Gastrocnemius medialis (tissue), 4 donors: ENCODE measurements at places on chromosomes 6 and 20. TPM values are rescaled to one million over a fixed set of nuclear protein-coding genes. Genes with fewer than 3 reads are reported as not detected.

- no peak for DNase-seq
Measured at GRCh38 chr6:45568626-45569025, 190.9 kb upstream of the SUPT3H start.

DNA sequence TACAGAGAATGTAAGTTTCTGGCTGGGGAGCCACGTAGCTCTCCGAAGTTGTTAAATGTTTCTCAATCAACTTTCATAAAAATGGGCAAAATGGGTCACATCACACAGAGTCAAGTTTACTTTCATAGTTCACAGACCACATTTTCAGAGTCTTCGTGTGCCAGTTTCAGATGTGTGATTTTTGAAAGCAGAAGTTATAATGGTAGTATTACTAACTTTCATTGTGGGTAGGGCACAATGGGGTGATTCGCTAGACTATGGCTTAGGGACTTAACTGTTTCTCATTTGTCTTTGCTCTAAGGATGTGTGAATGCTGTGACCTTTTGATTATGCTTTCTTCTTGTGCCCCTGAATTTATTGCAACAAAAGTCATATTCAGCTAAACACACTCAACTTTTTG lies 109.0 kb upstream of the SUPT3H start:
- no peak for DNase-seq

GRCh38 chr6:169101981-169102380 lies 151.7 kb downstream of the THBS2 start:
- DNase-seq, result no peak

GRCh38 chr20:38550274-38550673 lies 30.7 kb upstream of the ADIG start:
- no peak for DNase-seq

GRCh38 chr6:128305228-128305627 lies 215.2 kb downstream of the PTPRK start:
- DNase-seq, result no peak

DNA sequence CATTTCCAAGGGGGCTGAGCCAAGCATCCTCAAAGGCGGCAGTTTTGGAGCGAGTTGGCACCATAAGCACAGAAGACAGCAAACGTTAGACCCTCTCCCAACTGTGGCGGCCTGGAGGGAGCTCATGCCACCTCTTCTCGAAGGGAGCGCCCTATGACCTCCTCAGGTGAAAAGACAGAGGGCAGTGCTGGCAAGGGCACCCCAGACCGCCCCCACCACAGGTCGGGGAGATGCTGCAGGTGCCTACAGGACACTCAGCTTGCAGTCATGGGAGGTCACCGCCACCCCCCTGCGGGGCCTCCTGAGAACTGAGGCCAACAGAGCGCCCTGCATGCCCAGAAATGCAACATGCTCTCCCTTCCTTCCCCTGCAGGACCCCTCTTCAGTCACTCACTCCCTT lies 45.1 kb upstream of the BHLHE23 start:
- no peak for DNase-seq

GRCh38 chr6:130680116-130680515 lies 147.1 kb upstream of the SMLR1 start:
- no peak for DNase-seq

Gene PTCRA
- not detected for total RNA-seq

DNA sequence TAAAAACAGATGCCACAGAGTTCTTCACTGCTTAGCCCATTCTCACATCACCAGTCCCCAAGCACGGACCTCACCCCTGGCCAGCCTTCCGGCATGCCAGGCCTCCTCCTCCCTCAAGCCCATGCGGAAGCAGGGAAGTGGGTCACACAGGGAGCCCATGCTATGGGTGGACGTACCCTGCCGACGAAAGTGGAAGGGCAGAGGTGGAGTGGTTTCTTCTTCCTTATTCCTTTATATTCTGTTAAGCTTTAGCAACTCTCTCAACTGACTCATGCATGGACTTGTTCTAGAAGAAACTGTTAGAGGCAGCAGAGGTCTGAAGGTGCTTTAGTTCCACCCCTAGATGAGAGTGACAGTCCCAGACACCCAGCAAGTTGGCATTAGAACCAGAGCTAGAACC lies 118.6 kb downstream of the LY86 start:
- no peak for DNase-seq

- no peak for DNase-seq
Measured at GRCh38 chr6:22466665-22467245, 102.6 kb upstream of the HDGFL1 start.

GRCh38 chr6:53264915-53265607 lies 83.7 kb downstream of the ELOVL5 start:
- DNase-seq, result no peak

- no peak for DNase-seq
Measured at GRCh38 chr20:31974951-31975487, 7.1 kb downstream of the XKR7 start.

Gene MOCS1
- 26.4 TPM for total RNA-seq

Gene OARD1
- total RNA-seq, result 14.3 TPM

GRCh38 chr6:41652866-41653652 lies 14.8 kb downstream of the MDFI start:
- no peak for DNase-seq
